ENCODE measurements at places on chromosomes 3 and 15. TPM values are rescaled to one million over a fixed set of nuclear protein-coding genes. Genes with fewer than 3 reads are reported as not detected.

ROBO1 gene
- 3.2 TPM for total RNA-seq

KCNMB3 gene
- total RNA-seq = 1.3 TPM

SHC4 gene
- total RNA-seq = 0.81 TPM

LRRC49 gene
- 1.6 TPM for total RNA-seq

CTXN2 gene
- not detected for total RNA-seq

MLH1 gene
- 36.1 TPM for total RNA-seq

Data from hematopoietic multipotent progenitor cell (in vitro differentiated cells).